ENCODE measurements at places on chromosomes 6 and 20.
A peak's percentile ranks its signal among the peaks of the same experiment; 100 is the strongest.

DNA sequence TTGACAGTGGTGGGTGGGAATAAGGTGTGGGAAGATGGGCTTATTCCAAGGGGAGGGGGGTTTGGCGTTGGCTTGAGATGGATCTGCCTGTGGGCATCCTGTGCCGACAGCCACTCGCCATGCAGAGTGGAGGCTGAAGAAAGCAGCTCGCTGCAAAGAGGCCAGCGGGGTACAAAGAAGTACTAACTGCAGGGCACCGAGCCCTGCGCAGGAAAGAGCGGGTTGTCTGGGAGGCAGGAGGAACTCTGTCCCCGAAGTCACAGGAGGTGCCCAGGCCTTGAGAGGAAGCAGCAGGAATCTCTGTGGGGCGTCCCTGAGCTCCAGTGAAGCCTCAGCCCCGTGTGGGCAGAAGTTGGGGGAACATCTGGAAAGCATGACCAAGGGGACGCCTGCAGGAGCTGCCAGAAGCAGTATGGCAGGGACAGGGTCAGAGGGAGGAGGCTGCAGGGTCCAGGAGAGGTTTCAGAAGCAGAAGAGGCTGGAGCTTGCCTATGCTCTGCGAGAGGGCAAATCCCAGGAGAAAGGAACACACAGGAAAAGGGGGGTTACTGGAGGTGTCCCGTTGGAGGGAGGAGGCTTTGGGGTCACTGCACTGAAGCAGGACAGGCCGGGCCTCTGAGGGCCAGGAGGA lies 77.2 kb downstream of the THBS2 start:
- no peak for DNase-seq

GRCh38 chr6:26027491-26028211 lies 59.6 kb upstream of the HFE start:
- no peak for DNase-seq

DNA sequence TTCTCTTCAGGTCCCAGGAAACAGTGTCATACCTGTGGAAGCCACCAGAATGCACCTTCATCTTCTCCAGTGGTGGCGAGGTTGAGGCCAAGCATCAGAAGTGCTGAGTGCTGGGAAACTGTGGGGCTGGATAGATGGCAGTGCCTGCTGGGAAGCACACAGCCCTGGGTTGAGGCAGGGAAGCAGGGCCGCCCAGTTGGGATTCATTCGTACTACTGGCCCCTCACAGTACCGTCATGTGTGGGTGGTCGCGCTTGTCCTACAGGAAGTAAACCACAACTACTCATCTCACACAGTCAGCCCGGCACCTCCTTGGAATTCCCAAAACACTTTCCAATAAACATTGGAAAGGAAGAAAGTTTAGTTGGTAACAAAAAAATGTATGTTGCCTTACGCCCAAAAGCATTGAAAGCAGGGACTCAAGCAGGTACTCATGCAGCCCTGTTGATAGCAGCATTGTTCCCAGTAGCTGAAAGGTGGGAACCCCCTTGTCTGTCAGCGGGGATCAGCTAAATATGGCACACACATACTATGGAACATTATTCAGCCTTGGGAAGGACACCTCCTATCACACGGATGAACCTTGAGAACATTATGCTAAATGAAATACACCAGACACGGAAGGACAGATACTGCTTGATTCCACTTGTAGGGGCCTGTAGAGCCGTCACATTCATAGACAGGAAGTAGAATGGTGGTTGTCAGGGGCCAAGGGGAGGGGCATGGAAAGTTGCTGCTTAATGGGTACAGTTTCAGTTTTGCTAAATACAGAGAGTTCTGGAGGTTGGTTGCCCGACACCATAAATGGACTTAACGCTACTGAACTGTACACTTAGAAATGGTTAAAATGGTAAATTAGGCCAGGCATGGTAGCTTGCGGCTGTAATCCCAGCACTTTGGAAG lies 162.7 kb downstream of the MTHFD1L start:
- DNase-seq: no peak

DNA sequence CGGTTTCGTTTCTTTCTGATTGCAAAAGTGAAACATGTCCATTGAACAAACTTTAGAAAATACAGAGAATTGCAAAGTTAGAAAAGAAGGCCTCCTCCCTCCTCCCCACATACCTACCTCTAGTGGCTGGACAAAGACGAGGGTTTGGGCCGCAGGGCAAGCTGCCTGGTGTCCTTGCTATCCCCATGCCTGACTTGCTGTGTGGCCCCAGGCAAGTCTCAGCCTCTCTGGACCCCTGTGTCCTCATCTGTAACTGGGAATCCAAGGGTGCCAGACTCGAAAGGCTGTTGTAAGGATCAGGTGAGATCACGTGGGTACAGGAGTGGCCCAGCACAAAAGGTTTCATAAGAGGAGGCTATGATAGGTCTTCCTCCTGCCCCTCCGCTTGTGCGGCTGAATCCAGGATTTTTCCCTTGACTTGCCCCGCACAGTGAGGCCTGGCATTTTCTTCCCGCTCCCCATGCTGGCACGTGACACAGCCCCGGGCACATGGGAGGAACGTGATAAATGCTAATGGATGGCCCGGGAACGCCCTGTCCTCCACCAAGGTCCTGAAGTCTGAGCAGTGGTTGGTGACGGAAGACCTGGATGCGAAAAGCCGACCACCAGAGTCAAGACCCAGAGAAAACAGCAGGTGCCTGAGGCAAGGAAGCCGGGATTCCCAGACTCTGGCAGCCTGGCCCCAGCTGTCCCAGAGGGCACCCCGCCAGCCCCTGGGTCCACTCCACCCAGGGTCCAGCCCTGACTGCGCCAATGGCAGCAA lies 55.8 kb downstream of the UBE2V1 start:
- DNase-seq: no peak

DNA sequence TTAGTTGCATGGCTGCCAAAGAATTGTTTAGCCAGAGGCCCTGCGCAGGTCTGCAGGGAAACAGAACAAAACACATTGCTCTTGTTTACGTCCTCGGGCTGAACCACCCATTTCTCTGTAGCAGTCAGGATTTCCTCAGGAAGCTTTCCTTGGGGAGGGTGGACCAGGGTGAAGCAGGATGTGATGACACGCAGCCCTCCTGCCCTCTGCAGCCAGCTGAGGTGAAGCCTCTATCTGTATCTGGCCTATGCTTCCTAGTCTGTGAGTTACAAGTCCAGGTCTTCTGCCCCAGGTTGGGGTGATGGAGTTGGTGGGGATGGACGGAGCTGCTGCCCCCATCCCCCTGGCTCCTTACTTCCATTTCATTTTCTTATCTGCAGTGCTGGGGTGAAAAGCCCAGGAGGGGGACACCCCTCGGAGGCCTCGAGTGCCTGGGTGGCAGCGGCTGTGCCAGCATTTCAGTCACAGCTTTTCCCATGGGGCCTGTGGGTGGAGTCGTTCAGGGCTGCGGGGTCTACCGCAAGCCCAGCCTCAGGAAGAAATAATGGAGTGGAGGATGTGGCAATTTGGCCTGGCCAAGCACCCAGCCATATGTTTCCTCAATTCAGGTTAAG lies 24.9 kb downstream of the SASH1 start:
- DNase-seq: peak; percentile 76

DNA sequence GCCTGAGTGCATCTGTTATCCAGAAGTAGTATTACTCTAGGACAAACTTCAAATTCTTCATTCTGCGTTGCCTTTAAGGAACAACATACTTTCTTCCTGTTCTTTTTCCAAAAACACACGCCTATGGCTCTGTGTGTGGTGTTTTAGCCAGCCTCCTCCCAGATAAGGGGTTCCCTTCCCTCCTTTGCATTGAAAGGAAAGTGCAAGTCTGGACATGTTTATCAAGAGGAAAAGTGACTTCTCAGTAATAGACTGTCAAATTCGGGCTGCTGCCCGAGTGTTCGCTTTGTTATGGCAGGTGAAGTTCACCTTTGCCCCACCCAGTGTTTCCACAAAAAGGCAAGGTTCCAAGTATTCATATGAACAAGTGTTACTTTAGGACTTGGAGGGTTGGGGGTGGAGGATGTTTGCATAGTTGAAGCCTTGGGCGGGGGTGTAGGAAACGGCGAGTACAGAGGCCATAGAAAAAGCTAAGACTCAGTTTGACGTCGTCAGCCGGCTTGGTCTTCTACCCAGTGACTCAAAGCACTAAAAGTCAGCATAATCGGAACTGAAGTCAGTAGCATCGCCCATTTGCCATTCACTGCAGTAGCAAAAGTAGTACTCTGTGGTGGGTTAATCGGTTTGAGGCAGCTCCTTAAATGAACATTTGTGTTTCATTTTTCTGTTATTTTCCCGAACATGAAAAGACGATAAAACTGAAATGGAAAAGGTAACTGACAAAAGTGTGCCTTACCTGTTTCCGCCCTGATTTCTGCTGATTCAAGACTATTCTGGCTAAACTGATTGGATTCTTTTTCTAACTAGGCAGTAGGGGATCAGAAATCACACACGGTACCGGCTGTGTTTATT lies 12.5 kb downstream of the PRDM1 start:
- no peak for DNase-seq

DNA sequence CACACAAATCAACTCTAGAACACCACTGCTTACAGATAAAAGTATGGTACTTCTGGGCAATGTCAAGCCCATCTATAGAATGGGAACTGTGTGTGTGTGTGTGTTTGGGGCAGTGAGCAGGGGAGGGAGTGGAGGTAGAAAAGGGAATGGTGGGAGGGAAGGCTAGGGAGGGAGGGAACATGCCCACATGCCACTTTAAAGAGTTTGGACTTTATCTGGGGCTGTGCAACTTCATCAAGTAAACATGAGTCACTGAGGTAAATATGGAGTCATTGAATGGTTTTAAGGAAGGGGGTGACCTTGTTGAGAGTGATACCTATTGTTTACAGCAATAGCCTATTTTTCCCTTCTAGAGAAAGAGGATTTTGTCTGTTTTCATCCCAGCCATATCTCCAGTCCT lies 22.5 kb upstream of the RNGTT start:
- DNase-seq: no peak

- DNase-seq: no peak
Observed at GRCh38 chr6:49909563-49909962, 43.2 kb upstream of the CRISP1 start.

DNA sequence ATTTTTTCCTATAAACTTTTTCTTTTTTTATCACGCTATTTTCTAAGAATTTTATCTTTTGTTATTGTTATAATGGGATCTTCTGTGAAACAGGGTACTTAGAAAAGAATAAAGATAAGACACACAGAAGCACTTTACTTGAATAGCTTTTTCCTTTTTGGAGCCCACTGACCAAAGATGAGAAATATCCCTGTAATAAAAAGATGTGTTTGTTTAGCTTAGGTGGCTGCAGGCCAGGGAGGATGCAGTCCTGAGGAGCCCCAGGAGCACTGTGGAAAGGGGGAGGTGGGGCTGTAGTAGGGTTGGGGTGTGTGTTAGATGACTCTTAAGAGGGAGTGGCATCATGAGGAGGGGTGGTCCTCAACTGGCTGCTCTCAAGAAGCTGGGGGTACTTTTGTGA lies 128.6 kb downstream of the ARID1B start:
- DNase-seq: no peak

DNA sequence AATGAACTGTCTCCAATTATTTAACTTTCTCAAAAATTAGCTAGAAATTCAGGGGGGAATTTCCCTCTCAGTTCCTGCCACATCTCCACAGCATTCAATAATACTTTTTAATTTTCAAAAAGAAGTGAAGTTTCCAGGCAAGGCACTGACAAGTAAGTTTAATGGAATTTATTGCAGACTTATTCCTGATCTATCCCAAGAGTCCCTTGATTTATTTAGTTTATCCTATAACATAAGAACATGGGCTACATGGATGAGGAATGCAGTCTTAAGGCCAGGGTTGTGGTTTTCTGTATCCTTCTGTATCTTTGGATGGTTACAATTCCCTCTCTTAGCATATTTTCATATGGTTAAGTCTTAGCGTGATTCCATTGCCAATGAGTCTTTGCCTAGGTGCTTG lies 126.5 kb downstream of the TSHZ2 start:
- DNase-seq: no peak

DNA sequence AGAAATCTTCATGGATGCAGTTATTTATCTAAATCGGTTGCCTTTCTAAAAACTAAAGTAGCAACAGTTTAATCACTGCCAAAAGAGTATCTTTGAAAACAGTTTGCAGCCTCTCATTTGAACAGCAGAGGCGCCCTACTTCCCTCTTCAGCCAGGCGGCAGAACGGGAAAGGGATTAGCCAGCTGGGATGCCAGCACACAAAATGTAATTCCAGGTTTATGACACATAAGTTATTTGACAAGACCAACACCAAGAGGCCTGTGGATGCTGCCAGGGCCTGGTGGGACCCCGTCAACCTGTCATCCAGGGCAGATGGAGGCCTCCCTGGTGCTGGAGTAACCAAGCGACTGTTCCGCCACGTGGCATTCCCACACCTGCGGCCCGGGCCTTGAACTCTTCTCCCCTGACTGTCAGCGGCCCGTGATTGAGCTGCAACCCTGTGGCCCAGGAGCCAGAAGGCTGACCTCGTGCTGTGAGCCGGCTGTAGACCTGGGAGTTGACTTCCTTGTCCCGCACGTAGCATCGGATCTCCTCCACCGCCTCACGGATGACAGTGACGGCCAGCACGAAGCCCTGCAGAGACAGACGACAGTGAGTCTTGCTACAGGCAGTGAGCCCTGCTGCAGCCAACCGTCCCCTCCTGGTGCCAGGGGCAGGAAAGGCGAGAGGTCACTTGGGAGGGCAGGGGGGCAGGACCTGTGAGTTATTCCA lies 55.5 kb downstream of the ATP9A start:
- DNase-seq: no peak

DNA sequence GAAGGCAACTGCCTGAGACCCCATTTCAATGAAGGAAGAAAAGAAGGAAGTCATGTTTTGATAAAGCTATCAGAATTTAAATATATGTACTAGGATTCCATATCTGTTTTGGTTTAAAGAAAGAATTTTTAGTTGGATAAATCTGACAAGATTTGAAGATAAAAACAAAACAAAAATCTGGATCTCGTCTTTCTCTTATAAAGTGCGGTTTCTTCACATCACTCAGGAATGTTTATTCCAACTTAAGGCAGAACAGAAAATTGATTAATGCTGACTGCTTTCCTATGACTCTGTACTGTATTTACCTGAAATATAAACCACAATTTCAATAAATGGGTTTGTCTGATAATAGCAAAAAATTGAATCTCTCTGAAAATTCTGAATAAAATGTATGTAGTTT lies 439.7 kb downstream of the RFPL4B start:
- DNase-seq: no peak

DNA sequence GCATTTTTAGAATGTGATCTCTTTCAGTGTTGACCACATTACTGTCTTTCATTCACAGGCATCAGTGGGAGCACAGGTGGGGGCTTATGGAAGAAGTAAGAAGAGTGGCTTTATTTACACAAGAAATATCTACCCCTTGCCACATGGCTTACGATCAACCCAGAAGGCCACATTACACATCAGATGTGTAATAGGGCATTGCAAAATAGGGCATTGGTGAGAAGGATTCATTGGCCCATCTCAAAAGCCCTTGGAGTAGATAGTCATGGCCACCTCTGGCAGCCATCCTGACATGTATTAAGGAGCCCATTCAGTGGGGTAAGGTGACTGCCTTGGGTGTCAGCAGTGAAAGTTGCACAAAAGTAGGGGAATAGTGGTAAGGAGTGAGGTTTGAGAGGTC lies 97.5 kb downstream of the MAFB start:
- no peak for DNase-seq

All from sigmoid colon (tissue), 7 donors.